NCI-H1436 (cell line): ENCODE measurements at places on chromosomes 5 and 9.

GRCh38 chr5:758698-759053 lies 25.9 kb downstream of the ZDHHC11B start:
- DNase-seq = no peak

GRCh38 chr5:130693509-130693908 lies 471.5 kb downstream of the HINT1 start:
- no peak for DNase-seq

- DNase-seq = no peak
These were observed 34.6 kb downstream of the OXCT1 start for GRCh38 chr5:41835645-41836044.

DNA sequence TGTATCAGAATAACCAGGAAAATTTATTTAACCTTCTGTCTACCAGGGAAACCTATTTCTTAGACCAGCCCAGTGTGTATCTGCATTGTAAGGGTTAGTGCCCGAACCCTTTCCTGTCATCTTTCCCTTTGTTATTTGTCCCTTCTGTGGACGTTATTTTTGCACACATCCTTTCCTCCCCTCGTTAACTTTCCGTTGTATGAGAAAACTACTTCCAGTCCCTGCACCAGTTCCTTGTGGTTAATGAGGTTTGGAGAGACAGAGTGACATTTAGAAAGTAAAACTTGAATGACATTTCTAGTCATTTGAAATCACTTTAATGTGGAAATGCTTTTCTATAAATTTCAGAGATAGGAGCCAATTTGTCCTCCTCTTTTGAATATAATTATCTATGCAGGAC lies 4.3 kb upstream of the IFNB1 start:
- no peak for DNase-seq

DNA sequence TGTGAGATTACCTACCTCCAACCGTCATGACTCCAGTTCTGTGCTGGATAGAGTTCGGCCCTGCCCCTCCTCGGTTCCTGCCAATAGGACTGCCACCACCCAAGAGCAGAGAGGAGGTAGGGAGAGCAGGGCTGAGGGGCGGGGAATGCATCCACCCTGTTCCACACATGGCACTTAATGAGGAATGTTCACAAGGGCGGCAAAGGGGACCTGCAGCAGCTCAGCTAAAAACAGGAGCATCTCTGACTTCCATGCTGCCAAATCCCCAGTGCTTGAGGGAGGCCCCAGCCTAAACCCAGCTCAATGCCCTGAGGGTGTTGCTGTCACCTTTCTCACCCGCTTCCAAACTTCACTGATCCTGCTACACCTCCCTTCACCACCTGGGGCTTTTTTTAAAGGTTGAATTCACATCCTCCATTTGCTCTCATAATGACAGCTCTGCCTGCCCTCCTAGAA lies 7.8 kb upstream of the DELE1 start:
- DNase-seq = no peak
